NCI-H2171 (cell line): ENCODE measurements at places on chromosomes 5 and 9.

GRCh38 chr9:15482146-15482545 lies 28.6 kb downstream of the PSIP1 start:
- no peak for DNase-seq

GRCh38 chr9:133950192-133950591 lies 41.9 kb downstream of the VAV2 start:
- peak; percentile 48 for DNase-seq

- no peak for DNase-seq
Measured at GRCh38 chr9:114524247-114524681, 19.0 kb upstream of the WHRN start.

- no peak for DNase-seq
Measured at GRCh38 chr9:91166796-91167366, 194.8 kb downstream of the AUH start.

GRCh38 chr5:82942083-82942881 lies 134.9 kb downstream of the TMEM167A start:
- no peak for DNase-seq

GRCh38 chr5:53063176-53063575 lies 46.4 kb downstream of the MOCS2 start:
- no peak for DNase-seq
